ENCODE measurements at places on chromosomes 12 and 14. TPM values are rescaled to one million over a fixed set of nuclear protein-coding genes. Genes with fewer than 3 reads are reported as not detected.

GRCh38 chr12:55385891-55386290, 14.4 kb upstream of the OR6C65 start:
- no peak for DNase-seq

DNA sequence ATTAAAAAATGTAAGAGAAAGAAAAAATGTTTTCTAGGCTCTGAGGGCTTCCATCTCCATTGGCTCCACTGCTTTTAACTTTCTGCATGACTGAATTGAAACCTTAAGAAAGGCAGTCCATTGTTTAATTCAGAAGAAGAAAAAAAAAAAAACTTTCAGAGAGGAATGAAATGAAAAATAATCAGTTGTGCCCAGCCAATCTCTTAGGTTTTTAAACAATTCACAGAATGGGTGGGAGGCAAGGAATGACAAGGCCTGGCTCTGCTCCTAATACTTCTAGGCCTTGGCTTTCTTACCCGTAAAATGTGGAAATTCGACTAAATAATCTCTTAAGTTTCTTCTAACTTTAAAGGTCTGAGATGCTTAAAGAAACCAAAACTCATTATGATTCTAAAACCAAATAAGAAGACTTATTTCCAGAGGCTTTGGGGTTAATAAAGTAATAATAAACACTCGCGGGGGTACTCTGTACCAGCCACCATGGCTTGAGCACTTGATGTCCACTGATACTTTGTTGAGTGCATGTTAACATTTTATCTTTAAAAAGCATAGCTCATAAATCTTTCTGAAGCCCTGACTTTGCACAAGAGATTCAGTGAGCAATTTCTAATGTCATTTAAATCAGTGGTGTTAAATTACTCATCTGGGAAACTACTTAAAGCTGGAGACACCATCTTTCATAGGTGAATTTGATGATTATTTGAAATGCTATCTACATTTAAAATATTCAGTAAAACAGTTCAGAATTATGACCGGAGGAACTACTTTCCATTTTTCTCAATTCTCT, 49.6 kb downstream of the STON2 start:
- DNase-seq, result no peak

GRCh38 chr12:92784356-92784755, 81.6 kb downstream of the PLEKHG7 start:
- no peak for DNase-seq

KRT79 gene
- total RNA-seq, result not detected

Data from B cell (primary cell).